HepG2 (cell line): ENCODE measurements at places on chromosomes 2 and 18.

DNA sequence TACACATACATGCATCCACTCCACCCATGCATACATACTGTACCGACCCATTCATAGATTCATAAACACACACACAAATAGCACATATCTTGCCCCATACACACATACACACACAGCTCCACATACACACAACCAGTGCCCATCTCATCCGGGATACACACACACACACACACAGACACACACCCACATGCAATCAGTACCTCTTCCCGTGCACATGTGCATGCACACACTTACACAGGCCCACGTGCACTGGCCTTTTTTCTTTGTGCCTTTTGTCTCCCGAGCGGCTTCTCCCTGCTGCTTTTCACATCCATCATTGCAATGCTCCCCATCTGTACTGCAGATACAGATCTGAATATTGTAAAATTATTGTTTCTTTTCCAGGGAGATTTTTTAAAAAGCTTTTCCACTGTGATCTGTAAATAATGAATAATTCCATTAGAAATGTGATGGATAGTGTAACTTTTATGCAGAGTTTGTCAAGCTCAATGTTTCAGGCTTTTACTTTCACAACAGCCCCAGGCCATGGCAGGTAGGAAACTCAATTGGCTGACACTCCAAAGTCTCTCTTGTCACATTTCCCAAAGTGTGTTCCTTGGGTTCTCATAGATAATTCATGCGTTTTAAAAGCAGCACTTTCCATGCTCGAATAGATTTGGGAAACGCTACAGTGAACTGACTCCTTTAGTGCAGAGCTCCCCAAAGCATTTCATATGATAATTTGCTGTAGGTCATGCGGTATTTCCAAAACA lies 393.5 kb downstream of the CTNNA2 start:
- DNase-seq: no peak

GRCh38 chr2:127044165-127044718 lies 62.7 kb downstream of the BIN1 start:
- no peak for DNase-seq

DNA sequence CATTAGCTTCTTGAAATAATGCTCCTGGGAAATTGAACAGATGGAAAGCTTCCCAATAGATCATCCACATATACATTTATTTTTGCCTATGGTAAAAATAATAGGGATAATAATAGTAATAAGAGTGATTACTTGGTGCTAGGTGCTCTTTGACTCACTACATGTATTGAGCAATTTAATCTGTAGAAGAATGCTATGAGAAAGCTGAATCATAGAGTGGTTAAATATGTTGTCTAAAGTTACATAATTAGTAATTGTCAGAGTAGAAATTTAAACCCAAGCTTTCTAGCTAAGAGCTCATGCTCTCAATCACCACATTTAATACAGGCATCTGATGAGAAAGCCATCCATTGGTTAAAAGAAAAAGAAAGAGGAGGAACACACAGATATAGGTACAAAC lies 590.5 kb upstream of the SLC8A1 start:
- DNase-seq: no peak

- DNase-seq: no peak
Observed at GRCh38 chr2:177324797-177325196, 60.3 kb upstream of the NFE2L2 start.

DNA sequence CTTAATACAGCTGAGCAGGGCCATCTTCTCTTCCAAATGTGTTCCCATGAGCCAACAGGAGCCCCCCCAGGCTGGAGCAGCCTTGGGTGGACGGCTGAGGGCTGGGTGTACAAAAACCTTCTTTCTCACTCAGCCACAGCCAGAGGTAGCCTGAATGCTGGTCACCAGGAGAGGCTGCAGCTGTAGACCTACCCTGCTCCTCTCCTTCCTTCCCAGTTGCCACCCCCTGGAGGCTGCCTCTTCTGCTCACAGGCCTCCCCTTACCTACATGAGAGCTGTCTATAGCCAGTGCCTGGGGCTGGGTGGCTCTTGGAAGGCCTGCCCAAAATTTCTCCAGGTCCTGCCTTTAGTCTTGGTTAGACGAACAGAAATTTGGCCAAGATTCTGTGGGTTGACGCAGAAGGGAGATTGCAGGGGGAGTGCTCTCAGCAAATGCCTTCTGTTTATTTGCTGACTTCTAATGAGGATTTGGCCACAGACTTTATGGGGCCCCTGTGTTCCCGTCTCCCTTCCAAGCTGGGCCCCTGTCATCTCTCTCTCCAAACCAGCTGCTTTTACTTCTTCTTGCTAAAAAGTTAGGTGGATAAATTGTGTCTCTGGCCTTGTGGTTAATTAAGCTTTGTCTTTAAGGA lies 18.3 kb downstream of the CELF4 start:
- DNase-seq: no peak

- peak; percentile 9 for DNase-seq
Observed at GRCh38 chr2:163779970-163780597, 44.3 kb upstream of the FIGN start.

- no peak for DNase-seq
Observed at GRCh38 chr2:45975752-45976517, 321.3 kb upstream of the EPAS1 start.

- no peak for DNase-seq
Observed at GRCh38 chr2:64939332-64939917, 49.8 kb upstream of the SLC1A4 start.

DNA sequence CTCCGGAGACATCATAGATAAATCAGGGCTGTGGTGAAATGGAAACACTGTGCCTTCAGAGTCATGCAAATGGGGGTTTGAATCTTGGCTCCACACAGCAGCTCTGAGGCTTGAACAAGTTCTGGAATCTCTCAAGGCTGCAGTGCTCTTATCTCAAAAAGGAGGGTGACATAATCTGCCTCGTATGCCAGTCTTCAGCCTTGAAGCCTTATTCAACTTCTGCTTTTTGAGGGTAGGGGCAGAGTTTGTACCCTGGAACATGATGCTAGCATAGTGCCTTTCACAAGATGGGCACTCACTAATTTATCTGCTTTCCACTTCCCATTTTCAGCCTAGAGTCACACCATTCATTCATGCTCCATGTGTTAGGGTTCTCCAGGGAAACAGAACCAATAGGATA lies 42.3 kb downstream of the GATA6 start:
- no peak for DNase-seq

DNA sequence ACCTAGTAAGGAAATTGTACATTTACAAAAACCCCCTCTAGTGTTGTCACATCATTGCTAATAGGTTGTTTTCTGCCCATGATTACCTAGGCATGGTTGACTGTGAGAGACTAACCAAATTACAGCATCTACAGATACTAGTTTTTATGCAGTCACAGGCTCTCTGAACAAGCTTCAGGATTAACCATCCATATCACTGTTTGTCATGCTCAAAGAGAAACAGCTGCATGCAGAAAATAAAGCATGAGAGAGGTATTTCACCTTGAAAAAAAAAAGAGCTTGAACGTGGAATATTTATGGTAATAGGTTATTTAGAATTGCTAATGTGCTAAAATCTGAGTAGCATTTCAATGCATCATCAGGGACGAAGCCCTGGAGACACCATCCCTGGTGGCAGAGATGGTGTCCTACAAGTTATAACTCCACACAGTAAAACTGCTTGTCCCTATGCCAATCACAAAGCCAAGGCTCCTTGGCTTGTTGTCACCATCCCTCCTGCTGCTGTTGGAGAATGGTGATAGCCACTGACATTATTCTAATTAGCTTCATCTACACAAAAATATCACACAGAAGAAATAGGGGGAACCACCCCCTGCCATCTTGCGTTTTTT lies 5.4 kb downstream of the NEB start:
- no peak for DNase-seq

- no peak for DNase-seq
Observed at GRCh38 chr18:41577529-41577928, 377.5 kb upstream of the PIK3C3 start.

DNA sequence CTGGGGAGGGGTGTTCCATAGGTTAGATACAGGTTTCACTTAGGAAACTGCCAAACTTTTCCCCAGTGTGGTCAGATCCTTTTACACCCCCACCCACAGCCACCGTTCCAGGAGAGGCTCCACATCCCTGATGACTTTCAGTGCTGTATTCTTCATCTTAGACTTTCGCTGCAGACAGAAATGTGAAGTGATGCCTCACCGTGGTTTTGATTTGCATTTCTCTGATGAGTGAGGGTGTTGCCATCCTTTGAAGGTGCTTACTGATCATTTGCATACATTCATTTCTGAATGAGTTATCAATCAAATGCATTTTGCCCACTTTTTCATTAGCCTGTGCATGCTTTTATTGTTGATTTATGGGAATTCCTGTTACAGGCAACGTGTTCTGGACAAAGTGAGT lies 14.9 kb downstream of the COPS9 start:
- no peak for DNase-seq

GRCh38 chr2:110883406-110883805 lies 151.0 kb downstream of the ACOXL start:
- DNase-seq: no peak

DNA sequence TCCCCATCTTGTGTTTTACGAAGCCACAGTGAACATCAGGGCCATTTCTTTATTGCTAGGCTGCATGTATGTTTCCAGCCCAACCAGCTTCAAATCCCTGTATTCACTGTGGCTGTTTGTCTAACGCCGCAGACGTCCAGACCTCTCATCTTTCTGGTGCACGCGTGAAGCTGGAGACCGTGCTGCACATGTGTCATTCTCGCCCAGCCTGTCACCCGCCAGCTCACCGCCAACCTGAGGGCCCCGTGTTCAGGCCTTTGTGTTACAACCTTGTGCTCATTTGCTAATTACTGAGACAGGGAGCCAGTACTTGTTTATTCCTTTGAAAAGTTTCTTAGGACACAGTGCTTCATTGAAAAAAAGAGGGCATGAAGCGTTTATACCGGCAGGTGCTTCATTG lies 21.4 kb downstream of the SALL3 start:
- DNase-seq: no peak

DNA sequence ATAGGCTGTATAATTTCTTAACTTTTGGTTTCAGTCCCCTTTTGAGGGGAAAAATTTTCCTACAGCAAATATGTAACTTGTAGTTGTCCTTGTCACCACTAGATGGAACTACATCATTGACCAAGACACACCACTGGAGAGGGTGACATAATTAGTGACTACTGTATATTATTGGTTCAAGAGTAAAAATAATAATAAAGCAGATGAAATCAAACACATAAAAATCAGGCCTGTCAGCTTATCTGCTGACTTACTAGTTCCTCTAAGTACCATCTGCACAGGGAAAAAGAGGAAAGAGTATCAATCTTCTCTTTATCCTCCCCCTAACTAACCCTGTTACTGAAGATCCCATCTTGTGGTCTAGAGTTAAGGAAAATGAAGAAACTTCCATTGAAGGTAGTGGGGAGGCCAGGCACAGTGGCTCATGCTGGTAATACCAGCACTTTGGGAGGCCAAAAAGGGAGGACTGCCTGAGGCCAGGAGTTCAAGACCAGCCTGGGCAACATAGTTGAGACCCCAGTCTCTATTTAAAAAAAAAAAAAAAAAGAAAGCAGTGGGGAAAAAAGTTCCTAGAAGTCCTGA lies 29.6 kb upstream of the ENOSF1 start:
- peak; percentile 36 for DNase-seq

DNA sequence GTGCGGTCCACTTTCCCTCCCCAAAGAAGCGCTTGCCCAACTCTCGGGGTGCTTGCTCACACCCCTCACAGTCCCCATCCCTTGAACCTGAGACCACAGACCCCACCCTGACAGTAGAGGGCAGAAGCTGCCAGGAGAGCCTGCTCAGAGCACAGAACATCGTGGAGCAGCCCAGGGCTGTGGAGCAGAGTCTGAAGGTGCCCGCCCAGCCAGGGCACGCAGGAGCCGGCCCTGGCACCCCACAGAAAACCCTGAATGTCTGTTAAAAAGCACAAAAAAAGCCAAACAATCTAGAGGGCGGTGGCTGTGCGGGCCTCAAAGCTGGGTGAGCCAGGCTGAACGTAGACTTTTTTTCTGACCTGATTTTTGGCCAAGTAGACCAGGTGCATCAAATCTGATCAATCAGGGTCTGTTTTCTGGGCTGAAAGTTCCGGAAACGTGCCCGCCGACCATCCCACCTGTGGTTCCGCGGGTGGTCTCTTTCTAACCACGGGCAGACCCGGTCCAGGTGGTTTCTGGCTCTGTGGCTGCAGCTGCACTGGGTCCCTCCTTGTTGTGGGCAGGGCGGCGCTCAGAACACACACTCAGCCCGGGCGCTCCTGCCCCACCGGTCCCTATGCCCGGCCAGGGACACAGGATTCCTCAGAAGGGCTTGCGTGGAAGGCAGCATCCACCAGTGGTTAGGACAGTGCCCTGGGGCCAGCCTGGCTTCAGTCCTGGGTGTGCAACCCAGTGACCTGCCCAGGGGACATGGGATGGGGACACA lies 66.3 kb downstream of the SLC66A2 start:
- DNase-seq: no peak
